ENCODE measurements at places on chromosomes 5 and 9.

DNA sequence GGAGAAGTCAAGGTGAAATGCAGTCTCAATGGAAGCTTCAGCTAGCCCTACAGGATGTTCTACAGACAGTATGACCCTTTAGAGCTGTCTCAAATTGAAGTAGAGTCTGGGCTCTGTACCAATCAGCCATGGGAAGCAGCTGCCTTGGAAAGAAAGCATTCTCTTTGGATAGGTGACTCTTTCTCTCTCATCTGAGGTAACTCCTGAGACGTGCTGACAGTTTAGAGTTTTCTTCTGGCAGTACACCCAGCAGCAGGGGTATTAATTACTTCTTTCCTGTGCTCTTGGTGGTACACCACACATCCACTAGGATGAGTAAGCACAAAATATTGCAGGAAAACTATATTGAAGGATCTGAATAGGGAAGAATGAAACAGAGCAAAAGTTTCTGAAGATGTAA lies 329.6 kb upstream of the RGMB start:
- DNase-seq = no peak

DNA sequence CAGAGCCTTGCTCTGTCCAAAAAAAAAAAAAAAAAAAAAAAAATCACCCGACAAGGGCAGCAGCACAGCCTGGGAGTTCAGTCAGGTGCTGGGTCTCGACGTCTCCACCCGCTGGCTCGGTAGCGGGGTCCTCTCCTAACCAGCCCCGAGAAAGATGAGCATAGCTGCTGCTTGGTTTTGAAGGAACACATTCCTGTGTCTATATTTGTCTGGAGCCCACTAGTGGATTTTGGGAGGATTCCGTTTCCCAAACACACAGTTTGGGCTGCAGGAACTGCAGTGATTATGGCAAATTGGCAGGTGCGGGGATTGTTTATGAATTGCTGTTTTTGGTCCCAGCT lies 1.2 kb downstream of the OTULINL start:
- no peak for DNase-seq

- DNase-seq = no peak
Measured at GRCh38 chr9:88988796-88989641, 2.2 kb upstream of the S1PR3 start.

- no peak for DNase-seq
Measured at GRCh38 chr5:145946112-145946861, 9.9 kb downstream of the SH3RF2 start.

GRCh38 chr5:107389130-107389774 lies 281.5 kb downstream of the EFNA5 start:
- no peak for DNase-seq

DNA sequence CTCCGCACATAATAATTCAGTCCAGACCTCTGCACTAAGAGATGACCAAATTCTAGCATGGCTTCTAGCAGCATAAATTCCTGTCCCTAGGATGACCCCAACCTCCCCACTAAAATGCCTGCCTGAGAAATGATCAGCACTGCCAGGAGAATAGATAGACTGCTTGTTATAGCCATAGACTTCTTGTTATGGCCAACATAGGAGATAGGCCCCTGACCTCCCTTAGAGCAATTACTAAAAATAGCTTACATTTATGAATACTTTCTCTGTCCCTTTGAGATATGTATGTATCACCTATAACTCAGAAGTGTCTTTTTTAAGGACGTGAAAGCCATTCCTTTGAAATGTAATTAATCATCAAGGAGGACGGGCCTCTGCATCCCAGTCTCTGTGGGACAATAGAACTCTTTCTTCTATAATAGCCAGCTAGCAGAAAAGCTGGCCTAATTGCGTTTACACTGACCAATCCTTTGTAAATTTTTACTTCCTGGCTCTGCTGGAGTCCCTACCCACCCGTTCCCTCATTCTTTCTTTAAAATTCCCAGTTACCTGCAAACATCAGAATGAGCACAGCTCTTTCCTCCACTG lies 1002.7 kb downstream of the CDH18 start:
- DNase-seq = no peak

GRCh38 chr9:115135821-115136778 lies 18.1 kb upstream of the TNC start:
- DNase-seq = no peak

- no peak for DNase-seq
Measured at GRCh38 chr9:22159586-22159985, 150.5 kb upstream of the CDKN2B start.

DNA sequence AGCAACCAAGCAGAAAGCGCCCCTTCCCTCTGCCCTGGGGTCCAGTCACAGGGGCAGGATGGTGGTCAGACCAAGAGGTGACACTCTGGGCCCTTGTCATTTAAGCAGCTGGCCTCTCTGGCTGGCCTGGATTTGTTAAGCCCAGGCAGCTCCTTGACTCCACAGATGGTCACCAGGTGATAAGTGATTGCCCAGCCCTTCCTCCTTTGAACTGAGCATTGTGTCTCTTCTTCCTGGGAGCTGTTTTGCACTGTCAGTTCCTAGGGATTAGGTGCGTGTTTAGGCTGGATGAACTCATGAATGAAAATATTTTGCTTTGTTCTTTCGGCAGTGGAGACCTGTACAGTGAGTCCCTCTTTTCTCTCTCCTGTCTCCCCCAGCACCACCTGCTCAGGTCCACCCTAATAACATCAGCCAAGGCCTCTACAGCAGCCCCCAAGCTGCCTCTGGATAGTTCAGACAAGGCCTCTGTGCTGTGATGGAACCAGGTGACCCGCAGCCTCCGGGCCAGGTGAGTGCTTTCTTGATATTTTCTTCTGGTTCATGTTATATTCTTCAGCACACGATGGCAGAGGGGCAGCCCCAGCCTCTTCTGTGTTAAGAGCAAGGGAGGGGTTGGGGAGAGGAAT lies 139.7 kb upstream of the PITX1 start:
- DNase-seq = no peak

DNA sequence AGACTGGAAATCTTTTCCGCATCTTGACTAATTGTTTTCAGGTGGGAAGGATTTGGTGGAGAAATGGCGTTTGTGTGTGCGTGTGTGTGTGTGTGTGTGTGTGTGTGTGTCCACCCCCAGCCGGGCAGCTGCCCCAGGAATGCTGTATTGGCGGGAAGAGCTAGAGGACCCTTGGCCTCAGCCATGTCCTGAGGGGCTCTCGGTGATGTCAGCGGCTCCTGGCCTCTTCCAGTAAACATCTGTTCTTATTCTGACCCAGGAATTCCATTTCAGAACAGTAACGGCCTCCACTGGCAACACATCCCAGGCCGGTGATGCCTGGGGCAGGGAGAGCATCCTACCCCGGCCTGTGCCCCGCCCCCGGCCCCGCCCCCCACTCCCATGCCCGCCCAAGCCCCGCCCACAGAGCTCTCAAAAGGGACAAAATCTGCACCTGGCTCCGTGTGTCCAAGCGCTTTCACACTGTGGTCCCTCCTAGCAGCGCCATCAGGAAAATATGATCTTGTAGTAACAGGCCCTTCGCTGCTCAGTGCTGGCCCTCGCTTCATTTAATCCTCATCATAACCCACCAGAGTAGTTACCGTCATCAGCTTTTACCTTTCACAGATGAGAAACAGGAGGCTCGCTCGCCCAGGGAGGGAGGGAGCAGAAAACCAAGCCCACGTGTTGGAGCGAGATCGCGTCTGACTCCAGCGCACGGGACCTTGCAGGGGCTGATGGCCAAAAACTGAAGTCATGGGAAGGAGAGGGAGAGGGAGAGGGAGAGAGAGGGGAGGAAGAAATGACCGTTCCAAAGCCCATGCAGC lies 18.9 kb downstream of the ADAMTS2 start:
- no peak for DNase-seq

GRCh38 chr5:146947181-146947941 lies 68.8 kb upstream of the PPP2R2B start:
- DNase-seq = no peak

GRCh38 chr9:84894859-84895258 lies 225.3 kb downstream of the NTRK2 start:
- no peak for DNase-seq

- DNase-seq = no peak
Measured at GRCh38 chr5:20359377-20359776, 371.4 kb upstream of the CDH18 start.

DNA sequence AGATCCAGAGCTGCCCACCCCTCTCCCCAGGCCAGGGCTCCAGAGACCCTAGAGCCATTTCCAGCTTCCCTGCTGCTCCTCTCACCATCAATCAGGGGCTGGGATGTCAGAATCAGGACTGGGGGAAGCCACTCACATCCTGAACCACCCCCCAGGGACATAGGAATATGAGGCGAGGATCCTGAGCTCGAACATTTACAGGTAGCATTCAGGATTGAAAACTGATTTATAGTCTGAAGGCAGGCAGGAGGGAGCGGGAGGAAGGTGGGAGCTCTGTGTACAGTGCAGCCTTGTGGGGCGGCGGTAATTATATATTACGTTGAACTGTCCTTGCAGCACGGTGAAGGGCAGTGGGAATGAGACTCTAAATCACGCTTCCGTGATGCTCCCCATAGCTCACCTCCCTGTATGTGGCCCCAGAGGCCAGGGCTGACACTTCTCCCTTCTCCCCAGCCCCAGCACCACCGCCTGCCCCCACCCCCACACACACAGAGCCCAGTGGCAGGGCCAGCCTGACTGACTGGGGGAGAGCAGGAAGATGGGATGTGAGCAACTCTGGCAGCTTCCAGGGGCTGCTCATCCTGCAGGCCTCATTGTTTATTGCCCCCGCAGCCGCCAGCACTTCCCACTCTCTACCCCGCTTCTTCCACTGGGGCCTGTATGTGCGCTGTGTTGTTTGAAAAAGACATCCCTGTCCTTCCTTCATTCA lies 76.0 kb upstream of the HSPA9 start:
- DNase-seq = no peak

- no peak for DNase-seq
Measured at GRCh38 chr5:71976449-71976848, 130.8 kb upstream of the MAP1B start.

DNA sequence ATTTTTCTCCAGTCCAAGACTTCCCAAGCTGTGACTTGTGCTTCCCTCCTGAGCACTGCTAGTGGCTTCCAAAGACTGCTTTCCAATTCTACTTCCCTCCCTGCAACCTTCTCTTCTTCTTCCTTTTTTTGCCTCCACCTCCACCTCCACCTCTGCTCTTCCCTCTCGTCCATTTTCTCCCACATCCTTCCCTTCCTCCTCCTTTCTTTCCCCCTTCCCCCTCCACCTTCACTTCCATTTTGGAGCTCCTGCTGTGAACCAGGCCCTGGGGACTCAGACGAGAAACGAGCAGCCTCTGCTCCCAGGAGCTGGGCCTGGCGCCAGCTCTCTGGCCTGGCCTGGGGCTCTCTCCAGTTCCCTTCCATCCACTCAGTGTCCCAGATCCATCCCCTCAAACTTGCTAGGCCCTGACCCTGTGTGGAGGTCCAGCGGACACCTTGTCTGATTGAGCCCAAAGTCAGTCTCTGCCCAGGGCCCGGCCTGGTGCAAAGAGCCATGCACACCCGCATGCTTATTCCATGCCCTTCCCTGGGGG lies 5.6 kb downstream of the GADD45G start:
- DNase-seq = no peak

DNA sequence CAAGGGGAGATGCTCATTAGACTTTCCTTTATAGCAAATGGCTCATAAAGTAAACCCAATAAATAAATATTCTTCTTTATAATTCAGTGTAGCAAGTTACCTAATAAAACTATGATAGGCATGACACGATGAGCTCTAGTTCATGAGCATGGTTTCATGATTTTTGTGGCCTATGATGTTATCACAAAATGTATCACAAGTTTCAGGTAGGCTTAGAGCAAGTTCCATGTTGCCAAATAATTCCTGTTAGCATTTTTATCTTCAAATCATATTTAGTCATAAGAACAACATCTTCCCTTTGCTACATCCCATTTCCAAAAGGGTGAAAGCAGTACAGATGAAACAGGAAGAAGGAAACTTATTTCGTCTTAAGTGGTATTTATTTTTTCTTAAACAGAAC lies 200.2 kb downstream of the ENC1 start:
- no peak for DNase-seq

GRCh38 chr9:134764473-134765269 lies 115.9 kb upstream of the FCN2 start:
- no peak for DNase-seq

DNA sequence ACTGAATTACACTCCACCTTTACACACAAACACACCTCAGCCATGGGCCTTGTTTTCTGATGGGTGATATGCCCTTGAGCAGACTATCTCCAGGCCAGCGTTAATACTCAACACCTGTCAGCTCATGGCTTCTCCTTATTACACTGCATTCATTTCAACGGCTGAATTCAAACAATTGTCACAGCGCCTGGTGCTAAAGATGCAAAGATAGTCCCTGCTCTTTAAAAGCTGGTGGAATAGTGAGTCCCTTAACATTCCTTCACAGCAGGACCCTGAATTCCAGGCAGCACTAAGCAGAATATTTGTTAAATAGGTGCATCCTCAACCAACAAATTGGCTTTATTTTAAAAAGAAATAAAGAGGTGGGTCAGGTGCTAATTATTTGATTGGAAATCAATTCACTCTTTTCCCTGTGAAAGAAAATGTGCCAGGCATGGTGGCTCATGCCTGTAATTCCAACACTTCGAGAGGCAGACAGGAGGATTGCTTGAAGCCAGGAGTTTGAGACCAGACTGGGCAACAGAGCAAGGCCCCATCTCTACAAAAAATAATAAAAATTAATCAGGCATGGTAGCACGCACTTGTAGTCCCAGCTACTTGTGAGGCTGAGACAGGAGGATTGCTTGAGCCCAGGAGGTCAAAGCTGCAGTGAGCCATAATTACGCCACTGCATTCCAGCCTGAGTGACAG lies 155.7 kb upstream of the EFNA5 start:
- no peak for DNase-seq

DNA sequence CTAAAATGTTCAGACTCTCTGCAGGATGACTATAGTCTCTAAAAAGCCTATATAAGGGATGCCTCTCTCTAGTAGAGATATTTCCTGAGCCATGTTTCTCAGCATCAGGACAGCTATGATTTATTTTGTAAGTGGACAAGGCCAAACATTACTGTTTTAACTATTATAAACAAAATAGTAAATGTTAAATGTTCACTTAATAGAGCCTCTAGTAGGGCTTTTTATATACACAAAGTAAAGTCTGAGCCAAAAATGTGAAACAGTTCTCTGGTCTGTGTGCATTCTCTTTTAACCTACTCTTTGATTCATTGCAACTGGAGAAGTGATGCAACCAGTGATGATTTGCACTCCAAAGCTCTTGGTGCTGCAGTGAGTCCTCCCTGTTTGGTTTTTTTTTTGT lies 220.5 kb downstream of the GDNF start:
- DNase-seq = no peak

DNA sequence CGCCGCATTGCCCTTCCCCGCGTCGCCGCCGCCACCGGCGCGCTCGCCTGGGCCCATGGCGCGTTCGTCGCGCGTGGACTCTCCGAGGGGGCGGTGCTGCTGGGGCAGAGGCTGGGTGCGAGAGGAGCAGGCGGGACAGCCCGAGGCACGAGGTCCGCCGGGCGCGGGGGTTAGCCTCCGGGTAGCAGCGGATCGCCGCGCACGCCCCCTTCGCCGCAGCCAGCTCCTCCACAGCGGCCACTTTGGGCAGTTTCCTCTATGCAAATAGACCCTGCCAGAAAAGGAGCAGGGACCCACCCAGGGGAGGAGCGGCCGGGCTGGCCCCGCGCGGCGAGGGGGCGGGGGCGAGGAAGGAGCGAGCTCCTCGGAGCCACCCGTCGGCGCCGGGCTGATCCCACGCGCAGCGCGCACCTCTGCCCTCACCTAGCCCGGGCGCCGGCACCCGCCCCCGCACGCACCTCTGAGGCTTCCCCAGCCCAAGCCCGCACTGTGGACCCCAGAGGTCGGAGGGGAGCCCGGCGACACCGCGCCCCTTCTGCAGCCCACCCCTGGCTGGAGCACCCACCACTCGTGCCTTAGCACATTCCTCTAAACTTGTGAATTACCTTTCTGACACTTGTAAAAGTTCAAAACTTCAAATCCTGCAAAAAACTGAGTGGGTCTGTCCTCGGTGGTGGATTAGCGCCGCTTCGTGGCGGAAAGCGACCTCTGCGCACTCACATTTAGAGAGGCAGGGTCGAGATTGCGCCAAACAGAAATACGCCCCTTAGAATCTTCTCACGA lies at the start of gene COL23A1:
Gene COL23A1, minus strand, starts transcription at position 253 of the 783 bp plus-strand sequence.
- no peak for DNase-seq

Measured in stimulated activated CD8-positive, alpha-beta memory T cell treated with anti-CD3 and anti-CD28 coated beads, Interleukin-15, amount 100 ng/mL, for 1 hour (primary cell).